ENCODE measurements at places on chromosomes 3 and 15.
A peak's percentile ranks its signal among the peaks of the same experiment; 100 is the strongest.

DNA sequence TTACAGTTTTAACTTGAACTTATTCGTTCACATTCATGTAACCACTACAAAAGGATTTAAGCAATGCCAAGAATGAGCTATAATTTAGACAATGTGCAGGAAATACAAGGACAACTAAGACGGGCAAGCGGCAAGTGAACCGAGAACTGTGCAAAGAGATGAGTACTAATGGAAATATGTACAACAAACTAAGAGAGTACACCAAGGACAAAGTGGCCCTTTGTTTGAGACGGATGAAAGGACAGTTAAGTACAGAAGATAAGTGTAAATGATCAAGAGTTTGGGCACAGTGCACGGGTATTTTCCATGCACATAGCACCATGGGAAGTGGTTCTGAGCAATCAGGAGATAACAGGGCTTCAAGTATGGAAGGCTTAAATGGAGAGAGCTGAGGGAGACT is 281.7 kb downstream of the ROBO2 start:
- no peaks in the 10 kb centered on the region for H3K4me1 ChIP-seq
- H3K27me3 ChIP-seq: no peaks in the 10 kb centered on the region
- DNase-seq: no peak
- no peaks in the 10 kb centered on the region for H3K36me3 ChIP-seq
- H3K4me3 ChIP-seq: no peak overlapping the region

DNA sequence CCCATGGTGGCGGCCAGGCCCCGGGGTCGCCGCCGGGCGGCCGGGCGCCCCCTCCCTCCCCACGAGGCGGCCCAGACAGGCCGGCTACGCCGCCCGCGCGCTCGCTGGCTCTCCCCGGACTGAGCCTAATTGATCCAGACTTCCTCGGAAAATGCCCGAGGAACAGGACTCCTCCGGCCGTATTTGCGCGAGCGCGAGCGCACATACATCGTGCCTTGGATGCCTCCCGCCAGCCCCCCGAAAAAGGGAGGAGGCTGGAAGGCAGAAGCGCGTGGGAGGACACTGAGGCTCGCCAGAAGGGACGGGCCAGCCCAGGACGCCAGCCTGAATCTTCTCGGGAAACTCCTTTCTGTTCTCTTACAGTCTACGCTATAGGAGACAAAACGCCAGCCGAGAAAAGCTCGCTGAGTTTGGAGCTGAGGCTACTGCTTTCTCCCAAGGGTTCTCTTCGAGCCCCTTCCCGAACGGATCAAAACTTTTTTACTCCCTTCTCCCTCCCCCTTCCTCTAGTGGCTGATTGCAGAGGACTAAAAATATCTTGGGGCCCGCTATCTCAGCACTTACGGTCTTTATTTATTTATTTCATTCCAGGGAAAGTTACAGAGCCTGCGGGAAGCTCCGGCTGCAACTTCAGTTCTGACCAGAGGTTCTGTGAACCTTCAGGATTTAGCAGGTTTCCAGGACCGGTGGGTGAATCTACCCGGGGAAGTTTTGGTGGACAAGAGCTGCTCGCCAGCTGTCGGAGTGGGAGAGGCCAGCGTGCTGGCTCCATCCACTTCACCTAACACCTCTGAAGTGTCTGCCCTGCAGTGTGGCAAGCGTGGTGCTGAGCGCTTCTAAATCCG is at the start of gene PDZRN3:
Gene PDZRN3, minus strand, starts transcription at position 121 of the 845 bp plus-strand sequence.
- peak within 1 kb of the TSS; percentile 89 for H3K4me3 ChIP-seq
- peak; percentile 7 for DNase-seq
- peaks cover 6% of the 10 kb centered on the region for H3K27me3 ChIP-seq
- peak within 1 kb of the TSS; percentile 33 for H3K27ac ChIP-seq
- peaks cover 10% of the 10 kb centered on the region for H3K4me1 ChIP-seq

DNA sequence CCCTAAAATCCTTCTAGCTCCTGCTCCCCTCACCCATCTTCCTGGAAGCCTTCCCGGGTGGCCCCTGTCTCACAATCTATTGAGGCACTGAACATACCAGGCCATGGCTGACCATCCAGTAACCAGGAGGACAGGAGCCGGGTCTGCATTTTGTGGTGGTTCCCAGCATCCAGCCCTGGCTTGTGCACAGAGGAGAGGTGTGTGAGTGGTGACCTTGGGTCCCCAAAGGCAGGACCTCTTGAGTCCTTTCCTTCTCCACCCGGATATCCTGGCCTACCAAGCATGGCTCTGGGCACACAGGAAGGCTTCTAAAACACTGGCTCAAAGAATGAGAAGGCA is 7.8 kb downstream of the CSK start:
- peak overlapping the region; percentile 16 for H3K27ac ChIP-seq
- H3K4me3 ChIP-seq: peak overlapping the region; percentile 19
- peaks cover 4% of the 10 kb centered on the region for H3K36me3 ChIP-seq

GRCh38 chr3:151871639-151872468 is 1.6 kb upstream of the SUCNR1 start:
- H3K4me1 ChIP-seq: peaks cover 22% of the 10 kb centered on the region
- H3K36me3 ChIP-seq: no peaks in the 10 kb centered on the region
- H3K27ac ChIP-seq: peak overlapping the region; percentile 93
- no peak overlapping the region for H3K4me3 ChIP-seq
- DNase-seq: no peak

DNA sequence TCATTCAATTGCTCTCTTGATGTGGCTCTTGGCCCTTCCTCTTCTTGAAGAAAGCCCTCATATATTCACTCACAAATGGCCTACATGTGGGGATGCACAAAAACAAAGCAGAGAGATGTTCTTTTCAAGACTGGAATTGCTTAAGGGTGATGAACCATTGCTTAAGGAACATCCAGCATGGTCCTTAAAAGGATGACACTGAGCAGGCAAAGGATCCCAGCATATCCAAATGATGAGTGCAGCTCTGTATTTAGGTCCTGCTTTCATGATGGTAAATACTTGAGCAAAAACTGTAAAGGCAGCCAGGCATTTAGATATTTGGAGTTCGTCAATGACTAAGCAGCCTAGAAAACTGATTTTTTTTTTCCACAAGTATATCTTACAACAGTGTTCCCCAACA is 173.8 kb upstream of the ARRDC4 start:
- H3K4me3 ChIP-seq: no peak overlapping the region
- no peak overlapping the region for H3K27ac ChIP-seq
- H3K4me1 ChIP-seq: peaks cover 7% of the 10 kb centered on the region
- no peaks in the 10 kb centered on the region for H3K36me3 ChIP-seq

- peaks cover 4% of the 10 kb centered on the region for H3K36me3 ChIP-seq
- H3K27ac ChIP-seq: no peak overlapping the region
- DNase-seq: no peak
- H3K4me3 ChIP-seq: no peak overlapping the region
Measured at GRCh38 chr3:140292170-140292569, 357.2 kb downstream of the CLSTN2 start.

DNA sequence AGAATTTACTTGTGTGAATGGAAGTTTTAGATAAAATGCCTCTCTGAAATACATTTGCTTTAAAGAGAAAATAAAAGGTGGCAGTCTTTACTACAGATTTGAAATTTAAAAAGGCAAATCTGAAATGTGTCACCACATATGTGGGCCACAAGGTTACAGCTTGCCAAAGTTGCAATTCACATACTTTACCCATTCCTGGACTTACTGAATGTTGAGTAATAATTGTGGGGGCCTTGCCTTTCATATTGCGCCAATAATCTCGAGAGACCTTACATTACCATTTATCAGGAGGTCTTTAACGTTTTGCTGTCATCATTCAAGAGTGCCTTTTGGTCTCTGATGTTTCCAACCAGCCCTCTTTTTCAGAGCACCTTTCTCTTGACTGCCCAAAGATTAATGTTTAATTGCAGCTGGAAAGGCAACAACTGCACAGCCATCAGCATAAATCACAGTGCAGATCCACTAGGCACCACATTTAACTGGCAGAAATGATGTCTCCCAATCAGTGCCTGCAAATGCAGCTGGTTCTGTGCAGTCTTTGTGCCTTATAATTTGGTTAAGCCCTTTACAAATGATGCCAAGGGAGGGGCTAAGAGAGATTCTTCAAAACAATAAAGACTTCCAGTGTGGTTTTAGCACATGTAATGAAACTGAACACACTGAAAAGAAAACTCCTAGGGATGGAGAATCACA is 206.8 kb downstream of the MAGI1 start:
- H3K4me1 ChIP-seq: peaks cover 13% of the 10 kb centered on the region
- no peak overlapping the region for H3K4me3 ChIP-seq
- no peak for DNase-seq

GRCh38 chr3:51401735-51402134 is 10.7 kb downstream of the RBM15B start:
- H3K4me3 ChIP-seq: no peak overlapping the region
- peaks cover 4% of the 10 kb centered on the region for H3K27me3 ChIP-seq
- no peak overlapping the region for H3K27ac ChIP-seq
- H3K4me1 ChIP-seq: peaks cover 8% of the 10 kb centered on the region

DNA sequence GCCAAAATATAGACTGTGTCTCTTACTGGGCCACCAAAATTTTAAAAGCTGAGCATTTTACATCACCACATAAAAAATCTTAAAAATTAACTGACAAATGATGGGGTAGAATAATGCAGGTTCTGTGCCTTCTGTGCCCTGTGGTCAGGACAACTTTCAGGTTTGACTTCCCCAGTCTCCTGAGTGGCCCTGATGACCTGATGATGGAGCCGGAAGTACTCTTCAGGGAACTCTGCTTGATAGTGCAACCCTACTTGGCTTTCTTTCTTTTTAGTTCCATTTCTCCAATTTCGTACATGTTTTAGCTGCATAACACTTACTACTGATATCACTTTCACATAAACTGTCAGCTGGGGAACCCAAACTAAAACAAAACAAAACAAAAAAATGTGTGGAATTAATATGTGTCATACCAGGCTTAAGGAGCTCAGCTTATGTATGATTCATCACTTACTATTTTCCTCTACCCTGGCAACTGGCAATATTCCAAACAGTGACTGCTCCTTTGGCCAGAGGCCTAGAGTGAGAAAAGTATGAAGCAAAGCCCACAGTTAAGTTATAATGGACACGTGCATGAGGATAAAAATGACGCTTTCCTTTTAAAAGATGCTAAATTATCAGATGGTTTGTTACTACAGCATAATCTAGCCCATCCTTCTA is 194.3 kb downstream of the BCHE start:
- H3K36me3 ChIP-seq: no peaks in the 10 kb centered on the region
- H3K4me3 ChIP-seq: no peak overlapping the region

DNA sequence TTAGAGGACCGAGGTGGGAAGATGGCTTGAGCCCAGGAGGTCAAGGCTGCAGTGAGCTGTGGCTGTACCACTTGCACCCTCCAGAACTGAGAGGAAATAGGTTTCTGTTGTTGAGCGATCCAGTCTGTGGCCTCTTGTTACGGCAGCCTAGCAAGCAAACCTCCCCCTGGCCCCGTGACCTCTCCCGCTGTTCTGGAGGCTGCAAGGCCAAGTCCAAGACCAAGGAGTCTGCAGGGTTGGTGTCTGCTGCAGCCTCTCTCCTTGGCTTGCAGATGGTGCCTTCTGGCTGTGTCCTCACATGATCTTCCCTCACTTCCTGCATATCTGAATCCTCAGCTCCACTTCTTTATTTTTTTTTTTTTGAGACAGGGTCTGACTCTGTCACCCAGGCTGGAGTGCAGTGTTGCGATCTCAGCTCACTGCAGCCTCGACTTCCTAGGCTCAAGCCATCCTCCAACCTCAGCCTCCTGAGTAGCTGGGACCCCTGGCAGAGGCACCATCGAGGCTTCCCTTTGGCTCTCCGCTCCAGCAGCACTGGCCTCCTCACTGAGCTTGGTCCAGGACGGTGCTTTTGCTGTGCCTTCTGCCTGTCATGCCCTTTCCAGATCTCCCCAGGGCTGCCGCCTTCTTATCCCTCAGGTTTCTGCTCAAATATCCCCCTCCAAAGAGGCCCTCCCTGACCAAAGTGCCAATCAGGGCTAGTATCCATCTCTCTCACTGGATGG is 18.0 kb upstream of the PLXND1 start:
- no peak for DNase-seq
- H3K27ac ChIP-seq: peak overlapping the region; percentile 84
- peaks cover 66% of the 10 kb centered on the region for H3K4me1 ChIP-seq
- peaks cover 26% of the 10 kb centered on the region for H3K27me3 ChIP-seq
- H3K4me3 ChIP-seq: peak overlapping the region; percentile 42
- H3K36me3 ChIP-seq: peaks cover 3% of the 10 kb centered on the region

DNA sequence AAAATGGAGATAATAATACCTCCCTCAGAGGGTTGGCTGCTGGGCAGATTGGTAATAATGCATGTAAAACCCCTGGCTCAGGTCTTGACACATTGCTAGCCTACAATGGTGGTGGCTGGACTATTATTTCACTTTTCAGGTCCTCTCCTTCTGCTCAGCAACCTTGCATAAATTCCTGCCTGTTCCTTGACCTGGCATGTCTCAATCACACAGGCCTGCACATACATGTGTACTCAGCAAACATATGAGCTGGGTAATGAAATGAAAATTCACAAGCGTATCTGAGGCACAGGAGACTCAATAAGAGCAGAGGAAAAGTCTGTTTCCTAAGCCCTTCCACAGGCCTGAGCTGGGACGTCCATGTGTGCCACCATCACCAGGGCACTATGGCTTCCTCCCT is 17.4 kb downstream of the VPS18 start:
- no peak for DNase-seq
- peaks cover 79% of the 10 kb centered on the region for H3K4me1 ChIP-seq
- H3K27ac ChIP-seq: peak overlapping the region; percentile 97
- H3K27me3 ChIP-seq: peaks cover 31% of the 10 kb centered on the region
- no peak overlapping the region for H3K4me3 ChIP-seq
- H3K36me3 ChIP-seq: peaks cover 6% of the 10 kb centered on the region

DNA sequence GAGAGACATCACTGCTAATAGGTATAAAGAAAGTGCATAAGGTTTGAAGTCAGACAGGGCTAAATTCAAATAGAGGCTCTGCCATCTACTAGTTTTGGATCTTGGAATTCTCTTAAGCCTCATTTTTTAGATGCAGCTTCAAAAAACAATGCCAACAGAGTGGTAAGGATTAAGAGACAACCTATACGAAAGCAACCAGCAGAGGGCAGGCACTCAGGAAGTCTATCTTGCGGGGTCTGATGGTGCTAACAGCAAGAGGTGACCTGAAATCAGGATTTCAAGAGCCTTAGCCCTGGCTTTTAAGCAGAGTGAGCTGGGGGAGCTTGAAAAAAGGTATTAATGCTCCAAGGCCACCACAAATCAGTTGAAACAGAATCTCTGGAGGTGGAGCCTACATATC is 40.7 kb downstream of the LDHAL6B start:
- no peak overlapping the region for H3K4me3 ChIP-seq
- peaks cover 4% of the 10 kb centered on the region for H3K27me3 ChIP-seq
- peaks cover under 1% of the 10 kb centered on the region for H3K36me3 ChIP-seq
- H3K4me1 ChIP-seq: no peaks in the 10 kb centered on the region
- H3K27ac ChIP-seq: no peak overlapping the region
